Dermis microvascular lymphatic vessel endothelial cell (primary cell): ENCODE measurements at places on chromosomes 11 and 22. TPM values are rescaled to one million over a fixed set of nuclear protein-coding genes. Genes with fewer than 3 reads are reported as not detected.

CARD16 gene
- total RNA-seq: 53.5 and 65.6 TPM in 2 replicates

FOLR1 gene
- not detected in 2 replicates for total RNA-seq

ACRV1 gene
- total RNA-seq: 0.13 TPM in 1 of 2 replicates, not detected in the other

TEX12 gene
- total RNA-seq: not detected in 2 replicates

GRCh38 chr11:64165842-64166635 is at the start of gene MACROD1:
TSS of gene MACROD1 (minus strand) at chr11:64166113. CDS start at chr11:64165994, 119 bp downstream.
- DNase-seq: peak; percentile 61

GRCh38 chr11:102577182-102577581 is 46.6 kb upstream of the MMP7 start:
- no peak for DNase-seq

GRCh38 chr11:75351791-75352587 is 528 bp upstream of the ARRB1 start:
- DNase-seq: peak; percentile 37

DNA sequence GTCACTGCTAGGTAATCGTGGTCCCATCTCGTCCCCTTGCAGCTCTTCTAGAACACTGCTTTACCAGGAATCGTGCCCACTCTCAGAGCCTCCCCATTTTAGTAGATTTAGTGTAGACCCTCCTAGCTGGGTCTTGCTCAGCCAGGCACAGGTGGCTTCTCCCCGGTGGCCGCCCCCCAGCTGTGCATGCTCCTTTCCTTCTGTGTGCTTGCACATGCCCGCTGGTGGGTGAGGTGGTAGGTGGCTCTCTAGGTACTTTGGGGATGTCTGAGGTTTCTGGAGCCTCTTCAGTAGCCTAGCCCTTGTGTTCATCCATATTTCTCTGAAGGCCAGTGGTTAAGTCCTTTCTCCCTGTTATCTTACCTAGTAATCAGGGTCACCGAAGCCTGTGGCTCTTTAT is 5.6 kb downstream of the TUB start:
- DNase-seq: no peak

GRCh38 chr11:58573451-58574104 is 2.1 kb downstream of the LPXN start:
- DNase-seq: peak; percentile 33
